ENCODE measurements at places on chromosomes 4 and X.

GRCh38 chr4:145299380-145300076, 119.1 kb upstream of the OTUD4 start:
- no peak for DNase-seq

DNA sequence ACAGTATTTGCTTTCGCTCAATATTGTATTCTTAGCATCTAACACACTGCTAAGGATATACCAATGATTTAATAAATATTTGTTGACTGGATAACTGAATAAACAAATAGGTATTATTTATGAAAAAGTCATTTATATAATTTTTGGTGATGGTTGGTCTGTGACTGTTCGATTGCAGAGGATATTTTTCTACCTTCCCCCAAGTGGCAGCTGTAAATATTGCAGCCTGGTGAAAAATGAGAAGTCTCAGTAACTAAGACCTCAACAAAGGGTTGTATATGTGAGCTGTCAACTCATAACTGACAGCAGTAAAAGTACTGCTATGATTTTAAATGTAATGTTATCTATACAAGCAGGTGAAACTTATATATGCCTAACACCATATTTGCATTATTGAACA, 36.0 kb downstream of the HTR2C start:
- no peak for DNase-seq

DNA sequence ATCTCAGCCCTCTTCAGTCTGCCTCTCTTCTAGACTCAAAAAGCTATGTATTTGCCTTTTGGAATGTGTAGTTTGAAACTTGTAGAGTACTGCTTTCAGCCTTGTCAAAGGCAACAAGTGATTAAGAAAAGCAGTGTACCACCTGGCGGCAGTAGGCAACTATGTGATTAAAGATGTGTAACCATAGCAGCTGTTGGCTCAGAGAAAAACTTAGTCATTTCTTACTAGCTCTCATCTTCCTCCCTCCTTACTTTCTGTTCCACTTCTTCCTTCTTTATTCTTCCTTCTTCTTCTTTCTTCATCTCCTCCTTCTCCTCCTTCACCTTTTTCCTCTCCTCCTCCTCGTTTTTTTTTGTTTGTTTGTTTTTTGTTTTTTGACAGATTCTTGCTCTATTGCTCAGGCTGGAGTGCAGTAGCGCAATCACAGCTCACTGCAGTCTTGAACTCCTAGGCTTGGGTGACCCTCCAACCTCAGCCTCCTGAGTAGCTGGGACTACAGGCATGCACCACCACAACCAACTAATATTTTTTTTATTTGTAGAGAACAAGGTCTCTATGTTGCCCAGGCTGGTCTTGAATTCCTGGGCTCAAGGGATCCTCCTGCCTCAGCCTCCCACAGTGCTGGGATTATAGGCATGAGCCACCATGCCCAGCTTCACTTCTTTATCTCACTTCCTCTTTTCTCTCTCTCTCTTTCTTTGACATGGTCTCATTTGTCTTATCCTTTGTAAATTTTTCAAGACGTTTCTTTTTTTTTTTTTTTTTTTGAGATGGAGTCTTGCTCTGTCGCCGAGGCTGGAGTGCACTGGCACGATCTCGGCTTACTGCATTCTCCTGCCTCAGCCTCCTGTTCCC, 32.6 kb downstream of the ABHD18 start:
- DNase-seq, result no peak

DNA sequence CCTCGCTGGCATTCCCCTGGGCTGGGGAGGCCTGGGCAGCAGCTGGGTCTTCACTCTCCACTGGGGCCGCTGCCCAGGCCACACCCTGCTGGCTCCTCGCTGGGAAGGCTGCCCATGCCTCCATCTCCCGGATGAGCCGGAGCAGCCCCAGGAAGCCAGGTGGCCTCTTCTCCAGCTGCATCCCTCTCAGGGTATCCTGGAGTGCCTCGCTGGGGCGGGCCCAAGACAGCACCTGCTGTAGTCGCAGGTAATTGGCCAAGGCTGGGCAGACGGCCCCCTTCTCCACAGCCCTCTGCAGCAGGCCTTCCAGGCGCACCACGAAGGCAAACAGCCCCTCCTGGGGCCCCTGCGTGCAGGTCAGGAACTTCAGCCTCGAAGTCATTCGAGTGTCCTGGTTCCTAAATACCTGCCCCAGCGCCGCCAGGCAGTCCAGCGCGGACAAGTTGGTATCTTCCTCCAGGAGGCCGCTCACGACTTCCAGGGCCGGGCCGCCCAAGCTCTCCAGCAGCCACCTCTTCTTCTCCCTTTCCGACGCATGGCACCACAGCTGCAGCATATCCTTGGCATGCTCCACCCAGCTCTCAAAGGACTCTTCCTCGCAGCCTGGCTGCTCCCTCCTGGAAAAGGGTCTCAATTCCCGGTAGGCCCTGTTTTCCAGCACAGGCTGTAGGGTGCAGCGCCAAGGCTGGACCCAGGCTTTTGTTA, 3.7 kb downstream of the PNMA6E start:
- DNase-seq, result no peak

- no peak for DNase-seq
These were observed 21.6 kb downstream of the GAK start for GRCh38 chr4:910366-911091.

- DNase-seq, result peak; percentile 66
These were observed 1270.0 kb downstream of the ARAP2 start for GRCh38 chr4:34974313-34974680.

GRCh38 chr4:47672696-47673095, 165.2 kb downstream of the CORIN start:
- DNase-seq, result no peak

DNA sequence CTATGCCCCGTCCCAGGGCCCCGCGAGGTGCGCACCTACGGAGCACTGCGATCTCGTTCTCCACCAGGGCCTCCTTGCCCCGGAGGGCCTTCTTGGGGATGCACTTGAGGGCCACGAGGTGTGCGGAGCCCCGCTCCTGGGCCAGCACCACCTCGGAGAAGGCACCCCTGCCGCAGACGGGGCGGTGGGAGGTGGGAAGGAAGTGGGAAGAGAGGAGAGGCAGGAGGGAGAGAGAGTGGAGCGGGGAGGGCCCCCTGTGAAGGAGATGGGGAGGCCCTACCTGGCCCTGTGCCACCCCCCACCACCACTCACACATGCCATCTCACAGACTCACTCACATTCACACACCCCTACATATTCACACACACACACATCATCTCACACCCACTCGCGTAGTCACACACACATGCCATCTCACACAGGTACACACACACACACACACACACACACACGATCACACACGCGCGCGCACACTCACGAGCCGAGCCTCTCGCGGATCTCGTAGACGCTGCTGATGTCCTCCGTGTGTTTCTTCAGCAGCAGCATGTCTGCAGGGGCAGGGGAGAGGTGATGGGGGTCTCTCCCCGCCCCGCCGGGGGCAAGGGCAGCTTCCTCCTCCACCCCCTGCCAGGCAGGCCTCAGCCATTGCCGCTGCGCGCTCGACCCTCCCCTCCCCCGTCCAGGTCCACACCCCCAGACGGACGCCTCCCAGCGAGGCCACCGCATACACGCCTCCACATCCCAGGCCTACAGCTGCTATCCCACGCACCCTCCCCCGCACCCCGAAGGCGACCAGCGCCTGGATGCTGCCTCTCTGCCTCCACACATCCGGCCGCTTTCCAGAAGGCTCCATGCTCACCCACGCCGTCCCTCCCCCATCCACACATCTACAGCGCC, 834 bp downstream of the PNCK start:
- DNase-seq, result no peak

DNA sequence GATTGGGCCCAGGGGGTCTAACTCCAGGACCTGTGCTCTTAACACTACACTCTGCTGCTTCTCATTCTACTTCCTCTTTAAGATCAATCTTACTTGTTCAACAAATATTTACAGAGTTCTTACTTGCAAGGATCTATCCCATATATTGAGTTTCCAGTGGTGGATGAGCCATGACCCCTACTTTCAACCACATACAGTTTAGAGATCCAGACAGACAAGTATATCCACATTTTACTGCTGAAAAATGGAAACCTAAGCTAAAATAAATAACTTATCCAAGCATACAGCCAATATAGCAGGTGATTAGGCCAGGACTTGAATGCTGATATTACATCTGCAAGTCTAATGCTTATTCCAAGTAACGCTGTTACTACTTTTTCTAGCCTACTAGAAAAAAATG, 18.7 kb downstream of the TMEM150C start:
- no peak for DNase-seq

DNA sequence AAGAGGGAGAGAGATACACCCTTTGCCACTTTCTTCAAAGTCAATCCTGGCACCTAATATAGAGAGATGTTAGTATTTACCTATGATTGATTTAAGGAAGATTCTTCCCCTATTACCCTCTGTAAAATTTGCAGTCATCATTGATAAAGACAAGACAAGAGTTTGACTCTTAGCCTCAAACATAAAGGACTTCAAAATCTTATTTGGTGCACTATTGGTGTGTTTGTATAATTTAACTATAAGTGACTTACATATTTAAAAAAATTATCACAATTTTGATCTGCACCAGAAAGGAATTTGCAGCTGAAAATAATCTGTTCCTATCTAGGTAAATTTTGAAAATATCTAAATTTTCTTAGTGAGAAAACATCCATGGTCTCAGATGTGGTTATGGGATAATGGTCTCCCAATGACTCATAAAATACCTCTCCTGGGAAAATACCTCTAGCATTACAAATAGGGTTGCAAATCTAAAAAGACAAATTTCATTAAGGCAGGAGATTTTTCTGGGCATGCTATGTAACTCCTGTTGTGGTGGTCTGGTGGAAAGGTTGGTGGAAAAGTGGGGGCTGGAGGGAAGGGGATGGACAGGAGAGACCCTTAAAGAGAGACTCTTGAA, 173.6 kb upstream of the MED14 start:
- no peak for DNase-seq

DNA sequence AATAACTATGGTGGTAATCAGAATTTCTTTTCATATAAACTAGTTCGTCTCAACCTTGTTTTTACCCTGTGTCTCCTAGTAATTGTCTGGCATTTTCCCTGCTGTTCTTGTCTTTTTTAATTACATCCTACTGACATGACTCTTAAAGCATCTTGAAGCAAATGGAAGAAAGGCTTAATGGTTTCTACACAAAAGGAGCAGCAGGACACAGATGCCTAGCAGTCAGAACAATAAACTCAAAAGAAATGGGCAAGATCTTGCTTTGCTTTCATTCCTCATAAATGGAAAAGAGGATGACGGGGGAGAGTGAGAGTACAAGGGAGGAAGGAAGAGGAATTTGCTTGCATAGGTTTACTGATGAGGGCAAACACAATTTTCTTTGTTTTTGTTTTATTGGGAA, 293.2 kb upstream of the EMCN start:
- DNase-seq, result no peak

DNA sequence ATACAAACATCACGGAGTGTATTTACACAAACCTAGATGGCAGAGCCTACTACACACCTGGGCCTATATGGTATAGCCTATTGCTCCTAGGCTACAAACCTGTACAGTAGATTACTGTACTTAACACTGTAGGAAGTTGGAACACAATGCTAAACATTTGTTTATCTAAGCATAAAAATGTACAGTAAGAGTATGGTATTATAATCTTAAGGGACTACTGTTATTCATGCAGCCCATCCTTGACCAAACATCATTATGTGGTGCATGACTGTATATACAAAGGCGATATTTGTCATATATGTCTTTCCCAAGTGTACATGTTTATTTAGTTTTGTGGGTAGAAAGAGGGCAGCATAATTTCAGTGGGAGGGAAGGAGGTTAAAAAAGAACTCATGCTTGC, 177.7 kb upstream of the FSTL5 start:
- no peak for DNase-seq

- peak; percentile 16 for DNase-seq
These were observed 68.3 kb downstream of the LARP7 start for GRCh38 chr4:112704991-112705845.

- DNase-seq, result no peak
These were observed 70.8 kb downstream of the TBCK start for GRCh38 chr4:106245176-106245575.

Data from gastrocnemius medialis (tissue), 4 donors.